Activated CD4-positive, alpha-beta T cell treated with anti-CD3 and anti-CD28 coated beads, Interleukin-10, Interleukin-2, amounts not matched to agents 100 ng/mL and 50 ng/mL, durations not matched to agents 16 hours and 8 hours (primary cell): ENCODE measurements at places on chromosomes 16 and 17.
A peak's percentile ranks its signal among the peaks of the same experiment; 100 is the strongest.

DNA sequence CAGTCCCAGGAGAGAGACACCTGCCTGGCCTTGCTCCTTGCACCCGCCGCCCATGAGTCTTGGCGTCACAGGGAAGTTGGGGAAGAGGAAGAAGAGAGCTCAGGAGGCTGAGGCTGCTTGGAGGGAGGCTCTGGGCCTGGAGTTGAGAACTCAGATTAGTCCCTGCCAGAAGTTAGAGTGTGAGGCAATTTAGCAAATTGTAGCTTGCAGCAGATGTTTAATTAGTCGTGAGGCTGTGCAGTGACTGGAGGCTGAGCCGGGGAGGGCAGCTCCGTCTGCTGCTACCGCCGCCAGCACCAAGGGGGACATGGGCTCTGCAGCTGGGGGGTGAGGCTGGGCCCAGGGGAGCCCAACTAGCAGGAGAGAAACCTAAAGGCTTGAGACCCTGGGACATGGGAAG lies 738.3 kb upstream of the EEF2KMT start:
- no peak for DNase-seq

DNA sequence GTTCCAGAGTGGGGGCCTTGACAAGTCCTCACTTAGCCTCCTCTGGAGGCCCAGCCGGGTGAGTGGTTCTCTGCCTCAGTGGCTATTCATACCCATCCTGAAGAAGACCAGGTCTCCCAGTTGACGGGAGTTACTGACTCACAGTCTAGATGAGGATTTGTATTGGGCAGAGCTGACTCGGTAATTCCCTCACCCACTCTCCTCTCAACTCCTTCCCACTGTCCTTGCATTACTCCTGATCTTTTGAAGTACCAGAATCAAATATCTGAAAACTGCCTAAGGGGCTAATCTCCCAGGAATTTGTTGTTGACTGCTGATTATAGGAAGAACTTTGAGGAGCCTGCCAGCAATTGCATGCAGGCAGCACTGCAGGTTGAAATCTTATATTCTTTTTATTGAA lies 14.2 kb downstream of the SAP30BP start:
- no peak for DNase-seq

DNA sequence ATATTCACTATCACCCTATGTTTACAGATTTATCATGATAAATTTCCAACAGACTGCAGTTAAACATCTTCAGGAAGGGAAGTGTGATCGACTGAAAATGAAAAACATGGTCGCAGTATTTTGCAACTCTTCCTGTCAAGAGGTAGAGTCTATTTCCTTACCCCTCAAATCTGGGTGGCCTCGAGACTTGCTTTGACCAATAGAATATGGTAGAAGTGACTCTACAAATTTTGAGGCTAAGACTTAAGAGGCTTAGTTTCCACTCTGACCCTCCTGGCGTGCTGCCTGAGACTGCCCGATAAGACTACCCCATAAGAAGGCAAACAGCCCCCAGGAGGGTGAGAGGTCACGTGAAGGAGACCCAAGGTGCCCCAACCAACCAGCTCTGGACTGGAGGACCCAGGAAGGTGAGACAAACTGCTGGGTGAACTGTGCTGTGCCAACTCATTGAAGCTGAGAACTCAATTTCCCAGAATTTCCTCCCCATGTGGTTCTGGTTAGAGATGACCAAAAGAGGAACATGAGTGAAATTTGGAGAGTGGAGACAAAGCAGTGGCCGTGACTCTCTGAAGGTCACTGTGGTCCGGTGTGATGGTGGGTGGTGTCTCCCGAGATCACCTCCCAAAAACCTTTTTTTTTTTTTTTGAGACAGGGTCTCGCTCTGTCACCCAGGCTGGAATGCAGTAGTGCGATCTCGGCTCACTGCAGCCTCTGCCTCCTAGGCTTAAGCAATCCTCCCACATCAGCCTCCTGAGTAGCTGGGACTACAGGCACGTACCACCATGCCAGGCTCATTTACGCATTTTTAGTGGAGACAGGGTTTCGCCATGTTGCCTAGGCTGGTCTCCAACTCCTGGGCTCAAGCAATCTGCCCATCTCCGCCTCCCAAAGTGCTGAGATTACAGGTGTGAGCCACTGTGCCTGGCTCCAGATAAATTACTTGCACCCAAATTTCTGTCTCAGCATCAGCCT lies 38.2 kb upstream of the LITAF start:
- DNase-seq = no peak

DNA sequence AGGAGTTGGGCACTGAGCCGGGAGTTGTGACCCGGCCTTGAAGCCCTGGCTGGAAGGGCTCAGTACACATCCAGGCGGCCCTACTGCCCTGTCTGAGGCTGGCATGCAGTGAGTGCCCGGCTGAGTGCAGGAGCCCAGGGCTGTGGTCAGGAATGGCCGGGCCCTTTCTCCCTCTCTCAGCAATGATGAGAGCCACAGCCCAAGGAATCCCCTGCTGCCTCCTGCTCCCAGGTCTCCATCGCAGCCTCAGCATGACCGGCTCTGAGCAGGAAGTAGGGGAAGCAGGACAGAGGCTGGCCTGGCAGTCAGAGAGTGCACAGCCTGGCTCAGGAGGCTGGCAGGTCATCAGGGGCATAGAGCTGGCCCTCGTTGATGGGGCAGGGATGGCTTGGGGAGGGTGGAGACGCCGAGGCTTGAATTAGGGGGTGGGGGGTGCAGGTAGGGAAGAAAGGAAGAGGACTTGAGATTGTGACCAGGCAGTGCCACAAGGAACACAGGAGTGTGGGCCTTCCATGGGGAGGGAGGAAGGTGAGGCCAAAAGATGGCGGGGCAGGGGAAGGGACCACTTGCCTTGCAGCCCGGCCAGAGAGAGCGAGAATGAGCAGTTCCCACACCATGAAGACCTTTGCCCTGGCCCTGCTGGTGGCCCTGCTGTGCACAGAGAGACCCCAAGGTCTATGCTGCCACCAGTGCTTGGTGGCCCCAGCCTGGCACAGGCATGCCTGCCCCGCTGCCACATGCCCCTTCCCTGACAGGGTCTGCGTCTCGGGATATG lies 32.1 kb upstream of the KRT17 start:
- DNase-seq = no peak

GRCh38 chr17:7380855-7381683 lies at the start of gene TNK1:
TSS of gene TNK1 (plus strand) at chr17:7381089. CDS start at chr17:7382927, 1,838 bp downstream.
- DNase-seq = no peak

- DNase-seq = no peak
These were observed 3.4 kb downstream of the TMEM11 start for GRCh38 chr17:21210411-21211076.

- no peak for DNase-seq
These were observed 112.6 kb upstream of the CACNG5 start for GRCh38 chr17:66722341-66722740.

- no peak for DNase-seq
These were observed 93.7 kb downstream of the TANGO6 start for GRCh38 chr16:68936736-68937631.

- no peak for DNase-seq
These were observed 41.3 kb upstream of the ZC3H18 start for GRCh38 chr16:88528902-88529318.

DNA sequence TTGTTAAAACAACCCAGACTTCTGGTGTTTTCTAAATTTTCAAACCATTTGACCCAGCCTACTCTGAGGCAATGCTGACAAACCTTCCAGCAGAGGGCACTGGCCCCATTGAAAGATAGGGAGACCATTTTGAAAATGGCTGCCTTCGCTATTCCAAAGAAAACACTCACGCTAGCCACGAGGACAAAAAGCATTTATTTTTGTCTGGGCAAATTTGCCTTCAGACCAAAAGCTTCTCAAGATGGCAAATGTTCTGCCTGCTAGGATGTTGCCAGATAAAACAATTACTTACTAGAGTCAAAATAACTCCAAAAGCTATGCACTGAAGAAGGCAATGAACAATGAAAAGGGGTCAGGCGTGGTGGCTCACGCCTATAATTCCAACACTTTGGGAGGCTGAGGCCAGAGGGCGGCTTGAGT lies 296.7 kb upstream of the IRX5 start:
- no peak for DNase-seq

GRCh38 chr17:68462381-68463210 lies 5.3 kb upstream of the WIPI1 start:
- peak; percentile 89 for DNase-seq

DNA sequence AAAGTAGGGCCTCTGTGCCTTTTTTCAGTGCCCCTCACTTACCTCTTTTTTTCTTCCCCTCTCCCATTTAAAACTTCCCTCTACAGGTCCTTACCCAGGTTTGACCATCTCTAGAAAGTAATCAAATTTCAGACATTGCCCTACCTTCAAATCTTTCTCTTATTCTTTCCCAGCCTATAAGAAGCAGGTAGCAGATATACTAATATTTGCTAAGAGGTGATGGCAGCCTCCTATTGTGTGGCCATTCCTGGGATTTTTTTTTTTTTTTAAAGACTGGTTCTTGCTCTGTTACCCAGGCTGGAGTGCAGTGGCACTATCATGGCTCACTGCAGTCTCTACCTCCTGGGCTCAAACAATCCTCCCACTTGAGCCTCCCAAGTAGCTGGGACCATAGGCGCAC lies 111.1 kb upstream of the HAS3 start:
- no peak for DNase-seq
